Right hindlimb (tissue), 1 donor: ENCODE measurements at places on chromosomes 6 and 20.

DNA sequence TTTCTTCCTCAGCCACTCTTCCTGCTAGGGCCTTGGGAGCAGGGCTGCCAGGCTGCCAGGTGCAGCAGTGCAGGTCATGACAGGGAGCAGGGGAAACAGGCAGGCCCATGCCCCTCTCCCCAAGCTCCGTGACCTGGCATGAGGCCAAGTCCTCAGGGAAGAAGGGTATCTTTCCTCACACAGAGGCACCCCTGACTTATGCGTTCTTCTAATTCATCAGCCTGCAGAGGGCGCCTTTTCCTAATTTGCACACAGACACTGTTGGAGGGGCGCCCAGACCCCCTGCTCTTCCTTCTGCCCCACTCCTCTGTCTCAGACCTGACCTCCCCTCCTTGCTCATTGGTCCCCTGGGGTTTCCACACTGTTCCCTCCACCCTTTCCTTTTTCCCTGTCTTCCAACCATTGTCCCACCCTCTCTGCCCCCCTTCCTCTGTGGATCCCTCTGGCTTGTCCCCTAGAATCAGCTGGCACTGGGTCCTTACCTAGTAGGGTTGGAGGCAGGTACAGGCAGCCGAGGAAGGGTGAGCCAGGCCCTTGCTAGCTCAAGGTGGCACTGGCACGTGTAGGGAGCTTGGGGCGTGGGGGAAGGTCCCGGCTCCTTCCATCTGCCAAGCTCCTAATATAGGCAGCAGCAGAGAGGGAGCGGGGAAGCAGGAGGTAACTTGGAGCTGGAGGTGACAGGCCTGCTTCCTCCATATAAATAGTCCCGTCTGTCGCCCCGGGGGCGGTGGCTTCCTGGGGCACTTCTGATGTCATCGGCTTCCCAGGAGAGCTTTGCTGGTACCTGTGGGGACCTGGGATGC is 154.9 kb upstream of the MLN start:
- no peak for DNase-seq

- DNase-seq, result no peak
Measured at GRCh38 chr20:45459606-45460005, 9.9 kb upstream of the WFDC2 start.

- DNase-seq, result no peak
Measured at GRCh38 chr6:1424306-1424927, 35.0 kb downstream of the FOXF2 start.

DNA sequence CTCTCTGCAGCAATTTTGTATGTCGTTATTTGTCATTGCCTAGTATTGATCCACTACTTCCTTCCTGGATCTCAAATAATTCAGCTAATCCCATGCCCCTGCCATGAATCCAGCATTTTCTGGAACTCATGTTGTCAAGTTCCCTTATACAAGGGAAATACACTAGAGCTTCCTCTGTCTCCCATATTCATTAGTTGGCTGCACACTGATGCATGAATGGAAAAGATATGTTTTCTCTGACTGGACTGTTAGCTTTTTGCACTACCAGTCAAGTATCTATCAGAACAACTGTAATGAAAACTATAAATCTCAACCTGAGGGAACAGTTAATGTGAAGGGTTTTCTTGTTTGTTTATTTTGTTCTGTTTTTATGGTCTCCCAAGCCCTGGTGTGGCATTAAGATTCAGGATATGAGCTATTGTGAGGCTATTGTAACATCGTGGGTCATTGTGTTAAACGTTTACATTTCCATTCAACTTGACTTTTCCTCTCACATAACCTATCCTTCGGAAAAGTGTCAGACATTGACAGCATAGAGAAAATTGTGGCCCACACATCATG is 102.5 kb upstream of the FAM8A1 start:
- no peak for DNase-seq

DNA sequence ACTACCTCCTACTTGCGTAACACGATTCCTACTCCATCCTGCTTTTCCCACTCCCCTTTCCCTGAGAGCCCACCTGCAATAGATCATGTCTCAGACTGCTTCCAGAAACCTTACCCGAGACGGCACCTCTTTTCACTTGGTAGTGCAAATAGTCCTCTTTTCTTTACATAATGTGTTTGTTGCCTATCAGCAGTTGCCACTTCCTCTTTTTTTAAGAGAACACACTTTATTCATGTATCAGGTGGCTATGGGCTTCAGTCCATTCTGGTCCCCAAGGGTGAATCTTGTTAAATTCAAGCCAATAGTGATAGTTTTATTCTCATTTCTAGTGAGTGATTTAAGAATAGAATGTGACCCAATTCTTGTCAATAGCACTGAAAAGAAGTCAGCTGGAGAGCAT is 57.7 kb upstream of the FERMT1 start:
- DNase-seq, result no peak

GRCh38 chr6:148347441-148348054 is 4.9 kb downstream of the SASH1 start:
- no peak for DNase-seq

GRCh38 chr6:102670735-102671134 is 1277.2 kb downstream of the GRIK2 start:
- no peak for DNase-seq

DNA sequence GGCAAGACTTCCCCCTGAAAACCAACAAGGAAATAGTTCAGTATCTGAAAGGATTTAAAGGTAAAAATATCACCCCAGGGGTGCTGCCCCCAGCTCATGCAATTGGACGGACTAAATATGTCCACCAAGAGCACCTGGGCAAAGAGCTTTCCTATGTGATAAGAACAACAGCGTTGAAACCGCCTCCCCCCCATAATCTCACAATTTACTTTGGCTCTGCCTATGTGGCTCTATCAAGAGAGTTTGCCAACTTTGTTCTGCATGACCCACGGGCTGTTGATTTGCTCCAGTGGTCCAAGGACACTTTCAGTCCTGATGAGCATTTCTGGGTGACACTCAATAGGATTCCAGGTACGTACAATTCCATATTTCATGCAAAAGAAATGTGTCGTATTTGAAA is 35.8 kb downstream of the GCNT2 start:
- no peak for DNase-seq

- DNase-seq, result no peak
Measured at GRCh38 chr6:3220366-3220765, 7.1 kb downstream of the TUBB2B start.

- no peak for DNase-seq
Measured at GRCh38 chr20:50438986-50439407, 71.2 kb upstream of the PTPN1 start.

- no peak for DNase-seq
Measured at GRCh38 chr20:33415948-33416347, 14.6 kb upstream of the CDK5RAP1 start.

DNA sequence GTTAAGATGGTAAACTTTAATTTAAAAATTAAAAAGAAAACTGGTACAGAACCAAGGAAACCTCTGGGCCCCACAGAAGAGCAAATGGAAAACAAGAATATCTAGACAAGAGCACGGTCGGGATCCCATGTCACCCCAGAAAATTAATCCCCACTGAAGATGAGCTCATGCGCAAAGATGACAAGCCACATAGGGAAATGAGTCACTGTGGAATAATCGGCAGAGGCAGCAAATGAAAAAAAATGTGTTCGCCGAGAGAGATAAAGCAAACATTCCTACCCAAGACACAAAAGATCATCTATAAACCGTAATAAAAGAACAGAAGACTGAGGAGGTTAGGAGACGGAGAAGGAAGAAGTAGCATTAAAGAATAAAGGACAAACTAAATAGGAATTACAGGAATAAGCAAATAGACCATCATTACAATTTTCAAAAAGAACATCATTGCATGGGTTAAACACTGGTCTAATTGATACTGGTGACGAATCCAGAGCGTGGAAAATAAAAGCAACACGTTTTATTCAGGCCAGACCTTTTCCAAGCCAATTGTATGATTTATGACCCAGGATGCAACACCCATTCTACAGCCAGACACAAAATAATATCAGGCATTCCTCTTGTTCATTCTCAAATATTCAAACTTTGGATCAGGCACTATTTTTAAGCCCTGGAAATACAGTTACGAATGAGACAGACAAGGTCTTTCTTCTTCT is 138.0 kb upstream of the ARID1B start:
- no peak for DNase-seq

DNA sequence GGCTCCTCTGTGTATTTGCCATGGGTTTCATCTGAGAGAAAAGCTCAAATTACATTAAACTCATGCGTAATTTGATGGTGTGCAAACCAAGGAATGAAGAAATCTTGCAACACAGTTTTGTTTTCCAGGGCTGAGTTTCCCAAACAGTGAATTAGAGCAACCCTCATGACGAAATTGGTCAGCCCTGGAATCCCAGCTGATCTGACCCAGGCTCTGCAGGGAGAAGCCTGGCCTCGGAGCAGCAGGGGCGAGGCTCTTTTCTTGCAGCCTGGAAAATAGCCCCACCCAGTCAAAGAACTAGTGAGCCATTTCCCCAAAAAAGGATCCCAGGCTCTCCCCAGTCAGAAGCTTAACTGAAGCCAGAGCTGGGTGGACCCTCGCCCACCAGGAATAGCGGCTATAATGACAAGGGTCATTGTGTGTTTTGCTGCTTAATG is 107.3 kb upstream of the SNX9 start:
- DNase-seq, result peak; percentile 69

- DNase-seq, result no peak
Measured at GRCh38 chr20:51425347-51426106, 117.0 kb downstream of the NFATC2 start.

- DNase-seq, result peak; percentile 58
Measured at GRCh38 chr6:137415127-137415833, 78.9 kb downstream of the OLIG3 start.

DNA sequence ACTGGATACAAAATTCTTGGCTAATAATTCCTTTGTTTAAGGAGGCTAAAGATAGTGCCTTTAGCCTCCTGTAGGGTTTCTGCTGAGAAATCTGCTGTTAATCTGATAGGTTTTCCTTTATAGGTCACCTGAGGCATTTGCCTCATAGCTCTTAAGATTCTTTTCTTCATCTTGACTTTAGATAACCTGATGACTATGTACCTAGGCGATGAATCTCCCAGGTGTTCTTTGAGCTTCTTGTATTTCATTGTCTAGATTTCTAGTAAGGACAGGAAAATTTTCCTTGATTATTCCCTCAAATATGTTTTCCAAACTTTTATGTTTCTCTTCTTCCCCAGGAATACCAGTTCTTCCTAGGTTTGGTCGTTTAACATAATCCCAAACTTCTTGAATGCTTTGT is 479.4 kb upstream of the MAN1A1 start:
- DNase-seq, result no peak
